Prostate gland (tissue), 2 donors: ENCODE measurements at places on chromosomes 5 and 9. TPM values are rescaled to one million over a fixed set of nuclear protein-coding genes. Genes with fewer than 3 reads are reported as not detected.

FNBP1 gene
- 93.7 TPM for total RNA-seq

SLC34A3 gene
- not detected for total RNA-seq

HRH2 gene
- 0.55 TPM for total RNA-seq

ECSCR gene
- total RNA-seq, result 6.7 TPM

GABRA6 gene
- 6.1 TPM for total RNA-seq

SH3TC2 gene
- 6.2 TPM for total RNA-seq

SMIM33 gene
- total RNA-seq, result not detected

C9orf153 gene
- 1.6 TPM for total RNA-seq

CETN3 gene
- 13.3 TPM for total RNA-seq

CDHR2 gene
- total RNA-seq, result 1.1 TPM

TTC23L gene
- total RNA-seq, result 2.7 TPM

FOXB2 gene
- total RNA-seq, result not detected

FCN2 gene
- total RNA-seq, result not detected

DPYSL3 gene
- total RNA-seq, result 113 TPM

SOX30 gene
- 14.4 TPM for total RNA-seq

GMCL2 gene
- total RNA-seq, result not detected

C1QTNF3 gene
- 8.2 TPM for total RNA-seq

AFF4 gene
- total RNA-seq, result 57.2 TPM

SLC45A2 gene
- total RNA-seq, result not detected

CD72 gene
- 3.0 TPM for total RNA-seq

CCNG1 gene
- total RNA-seq, result 181 TPM

CCNO gene
- total RNA-seq, result 7.2 TPM

PCDHGC3 gene
- total RNA-seq, result 27.6 TPM

DMXL1 gene
- total RNA-seq, result 89.2 TPM

FOXD1 gene
- 2.8 TPM for total RNA-seq

OR1J2 gene
- not detected for total RNA-seq

LRRC19 gene
- total RNA-seq, result not detected

PLAC8L1 gene
- not detected for total RNA-seq

EMB gene
- 22.4 TPM for total RNA-seq
